NCI-H524 (cell line): ENCODE measurements at places on chromosomes 2 and 18.
A peak's percentile ranks its signal among the peaks of the same experiment; 100 is the strongest.

GRCh38 chr2:199382091-199382490, 75.6 kb downstream of the SATB2 start:
- no peak for DNase-seq

DNA sequence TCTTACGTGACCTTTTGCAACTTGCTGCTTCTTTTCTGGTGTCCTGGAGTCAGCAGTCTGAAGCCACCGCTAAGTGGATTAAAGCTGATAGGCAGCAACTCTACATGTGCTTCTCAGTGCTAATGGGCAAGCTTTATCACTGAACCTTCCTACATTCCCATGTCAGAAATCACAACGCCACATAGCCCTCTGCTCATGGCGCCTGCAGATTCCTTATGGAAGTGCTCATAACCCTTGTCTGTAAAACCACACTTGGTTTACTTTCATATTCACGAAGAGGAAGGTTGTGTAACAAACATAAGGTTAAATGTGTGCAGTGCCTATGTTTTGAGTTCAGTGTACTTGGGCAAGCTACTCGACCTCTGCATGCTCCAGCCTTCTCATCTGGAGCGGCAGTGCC, 319.8 kb downstream of the FBXO15 start:
- no peak for DNase-seq

DNA sequence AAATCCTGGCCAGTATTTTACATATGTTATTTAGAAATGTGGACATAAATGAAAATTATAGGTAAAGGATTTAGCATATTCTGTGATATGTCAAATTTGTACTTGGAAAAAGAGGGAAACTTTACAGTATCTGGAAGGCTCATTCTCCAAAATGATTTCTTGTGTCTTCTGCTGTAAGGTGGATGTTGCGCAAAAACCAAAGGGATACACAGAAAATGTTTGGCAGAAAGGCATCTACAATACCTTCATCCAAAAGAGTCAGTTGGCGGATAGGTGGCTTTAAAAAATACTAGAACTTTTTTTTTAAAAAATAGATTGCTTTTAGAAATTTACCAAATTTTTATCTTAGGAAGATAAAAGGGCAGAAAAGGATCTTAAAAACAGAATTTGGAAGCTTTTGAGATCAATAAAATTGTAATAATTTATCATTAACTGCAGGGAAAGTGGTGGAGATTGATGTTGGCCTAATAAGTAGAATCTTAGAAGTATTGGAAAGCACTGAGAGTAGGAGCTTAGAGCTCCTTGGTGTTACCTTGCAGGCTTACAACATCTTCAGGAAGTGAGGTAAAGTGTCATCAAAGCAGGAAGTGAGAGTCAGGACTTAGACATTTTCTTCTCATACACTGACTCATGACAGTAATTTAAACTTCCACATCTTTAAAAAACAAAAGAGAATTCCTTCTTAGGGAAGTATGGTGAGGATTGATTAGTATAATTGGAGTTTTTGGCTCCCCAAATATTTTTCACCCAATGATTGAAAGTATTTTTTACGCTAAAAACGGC, 2.1 kb downstream of the NABP1 start:
- DNase-seq, result no peak

DNA sequence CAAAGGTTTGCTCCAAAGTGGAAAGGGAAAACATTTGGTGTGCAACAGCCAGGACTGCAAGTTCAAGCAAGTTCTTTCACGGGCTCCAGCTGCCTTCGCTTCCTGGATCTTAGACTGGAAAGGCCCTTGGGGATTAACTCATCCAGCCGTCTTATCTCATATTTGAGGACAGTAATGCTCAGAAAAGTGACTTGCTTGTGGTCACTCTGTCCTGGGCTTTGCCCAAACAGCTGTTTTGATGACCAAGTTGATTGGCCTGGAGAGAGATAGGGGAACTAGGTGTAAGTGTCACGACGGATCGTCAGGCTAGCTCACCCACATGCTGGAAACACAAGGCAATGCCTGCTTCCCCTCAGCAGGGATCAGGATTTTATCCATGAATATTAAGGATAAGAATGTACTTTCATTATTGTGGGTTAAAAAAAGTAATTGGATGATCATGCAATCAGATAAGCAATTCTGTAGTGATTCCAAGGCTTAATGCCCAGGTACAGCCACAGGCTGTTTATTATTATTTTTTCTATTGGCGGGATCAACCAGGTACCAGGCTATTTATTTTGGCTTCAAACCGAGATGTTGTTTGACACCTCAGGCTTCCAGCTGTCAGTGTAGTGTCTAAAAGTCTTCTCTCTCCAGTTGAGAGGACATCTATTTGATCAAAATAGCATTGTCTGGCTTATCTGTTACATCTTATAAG, 162.5 kb upstream of the EPAS1 start:
- DNase-seq, result peak; percentile 11

DNA sequence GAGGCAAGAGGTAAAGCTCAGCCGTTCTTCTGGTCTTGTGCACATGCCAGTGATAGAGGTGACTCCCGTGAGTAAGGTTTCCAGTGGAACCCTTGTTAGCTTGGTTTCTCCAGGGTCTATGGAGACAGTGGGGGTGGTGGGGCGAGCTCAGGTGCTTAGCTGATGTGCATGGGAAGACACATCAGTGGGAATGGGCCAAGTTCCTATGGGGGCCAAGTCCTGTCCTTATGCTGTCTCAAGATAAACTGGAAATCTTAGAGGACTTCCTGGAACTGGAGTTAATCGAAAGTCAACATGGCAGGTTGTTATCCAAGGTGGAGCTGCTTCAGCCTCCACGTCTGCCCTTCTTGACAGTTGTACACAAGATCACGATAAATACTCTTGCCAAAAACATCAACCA, 130.1 kb upstream of the TMEM18 start:
- no peak for DNase-seq

GRCh38 chr2:78757640-78758039, 267.9 kb upstream of the REG3G start:
- DNase-seq, result no peak

DNA sequence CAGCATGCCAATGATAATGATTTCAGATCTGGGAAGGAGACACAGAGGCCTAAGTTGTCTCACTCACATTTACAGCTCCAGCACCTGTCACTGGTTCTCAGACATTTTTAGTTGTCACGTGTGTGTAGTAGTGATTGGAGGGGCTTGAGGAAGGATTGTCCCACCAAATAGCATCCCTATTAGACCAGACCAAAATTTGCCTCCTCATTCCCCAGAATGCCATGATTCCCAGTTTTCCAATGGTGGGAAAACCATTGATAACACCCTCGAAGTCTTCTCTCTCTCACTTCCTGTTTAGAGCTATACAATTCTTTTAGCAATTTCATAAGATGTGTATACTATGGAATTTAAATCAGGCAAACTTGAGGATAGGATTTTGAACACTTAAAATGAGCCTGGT, 52.5 kb downstream of the CCDC141 start:
- no peak for DNase-seq

GRCh38 chr2:172062402-172063004, 22.8 kb upstream of the DLX1 start:
- no peak for DNase-seq

DNA sequence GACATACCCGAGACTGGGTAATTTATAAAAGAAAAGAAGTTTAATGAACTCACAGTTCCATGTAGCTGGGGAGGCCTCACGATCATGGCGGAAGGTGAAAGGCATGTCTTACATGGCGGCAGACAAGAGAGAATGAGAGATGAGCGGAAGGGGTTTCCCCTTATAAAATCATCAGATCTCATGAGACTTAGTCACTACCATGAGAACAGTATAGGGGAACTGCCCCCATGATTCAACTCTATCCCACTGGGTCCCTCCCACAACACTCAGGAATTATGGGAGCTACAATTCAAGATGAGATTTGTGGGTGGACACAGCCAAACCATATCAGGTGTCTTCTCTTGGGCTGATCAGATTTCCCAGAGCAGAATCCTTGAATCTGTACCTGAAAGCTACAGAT, 617.3 kb upstream of the ID2 start:
- DNase-seq, result no peak

DNA sequence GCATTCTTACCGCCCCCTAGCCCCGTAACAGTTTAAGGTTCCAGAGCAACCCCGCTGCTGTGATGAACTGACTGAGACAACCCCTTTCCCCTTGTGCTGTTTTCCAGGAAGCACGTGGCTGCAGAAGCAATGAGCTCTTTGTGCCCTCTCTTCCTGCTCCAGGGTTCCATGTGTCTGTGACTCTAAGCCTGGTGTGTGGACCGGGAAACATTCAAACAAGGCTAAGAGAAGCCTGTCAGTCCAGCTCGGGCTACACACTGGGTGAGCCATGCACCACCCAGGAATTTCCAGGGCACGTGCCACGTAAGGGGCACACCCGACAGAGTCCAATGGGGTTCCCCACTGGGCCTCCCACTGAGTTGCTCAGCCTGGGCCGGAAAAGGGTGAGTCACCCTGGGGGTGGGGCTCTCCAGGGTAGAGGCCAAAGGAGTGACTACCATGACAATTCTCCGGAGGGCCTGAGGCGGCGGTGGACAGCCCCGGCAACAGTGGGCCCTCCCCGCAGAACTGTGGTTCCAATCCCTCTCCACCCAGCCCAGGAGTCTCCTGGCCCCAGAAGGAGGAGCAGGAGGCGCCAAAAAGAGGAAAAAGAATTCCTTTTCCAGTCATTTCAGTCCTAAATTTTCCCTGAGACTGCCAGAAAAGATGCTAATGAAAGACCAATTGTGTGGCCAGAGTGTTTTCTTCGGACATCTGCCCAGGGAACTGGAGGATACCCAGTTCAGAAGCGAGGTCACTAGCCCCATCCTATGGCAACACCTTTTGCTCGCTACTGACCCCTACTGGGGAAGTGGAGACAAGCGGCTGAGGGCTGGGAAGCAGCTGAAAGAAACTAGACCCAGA, 157.8 kb upstream of the SLC1A4 start:
- peak; percentile 19 for DNase-seq

DNA sequence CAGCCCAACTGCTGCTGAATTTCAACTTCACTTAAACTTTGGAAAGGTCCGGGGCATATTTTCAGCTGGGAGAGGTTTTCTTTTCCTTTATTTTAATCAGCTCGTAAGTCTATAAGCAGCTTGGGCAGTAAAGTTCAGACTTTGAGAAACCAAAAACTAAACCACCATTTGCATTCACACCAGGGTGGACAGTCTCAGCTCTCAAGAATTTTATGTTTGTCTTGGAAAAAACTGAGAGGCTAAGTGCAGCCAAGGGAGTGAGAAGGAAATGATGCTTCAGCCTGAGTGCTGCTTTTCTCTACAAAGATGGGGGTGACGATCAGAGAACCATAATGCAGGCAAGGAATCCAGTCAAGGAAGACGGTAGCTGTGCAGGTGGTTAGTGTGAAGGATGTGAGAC, 30.2 kb downstream of the MCFD2 start:
- DNase-seq, result no peak

DNA sequence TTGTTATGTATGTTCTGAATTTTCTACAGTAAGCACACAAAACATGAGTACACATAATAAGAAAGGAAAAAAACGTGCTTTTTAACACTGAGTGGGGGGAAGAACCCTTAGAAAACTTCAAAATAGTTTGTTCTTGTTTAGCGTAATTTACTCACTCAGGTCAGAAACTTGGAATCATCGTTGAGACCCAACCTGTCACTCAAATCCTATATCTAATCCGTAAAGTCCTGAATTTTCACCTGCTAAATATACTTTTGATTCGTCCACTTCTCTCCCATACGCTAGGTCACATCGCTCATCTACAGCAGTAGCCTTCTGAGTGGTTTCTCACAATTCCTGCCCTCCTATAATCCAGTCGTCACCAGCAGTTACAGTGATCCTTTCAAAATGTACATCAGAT, 767 bp downstream of the TPRKB start:
- no peak for DNase-seq

DNA sequence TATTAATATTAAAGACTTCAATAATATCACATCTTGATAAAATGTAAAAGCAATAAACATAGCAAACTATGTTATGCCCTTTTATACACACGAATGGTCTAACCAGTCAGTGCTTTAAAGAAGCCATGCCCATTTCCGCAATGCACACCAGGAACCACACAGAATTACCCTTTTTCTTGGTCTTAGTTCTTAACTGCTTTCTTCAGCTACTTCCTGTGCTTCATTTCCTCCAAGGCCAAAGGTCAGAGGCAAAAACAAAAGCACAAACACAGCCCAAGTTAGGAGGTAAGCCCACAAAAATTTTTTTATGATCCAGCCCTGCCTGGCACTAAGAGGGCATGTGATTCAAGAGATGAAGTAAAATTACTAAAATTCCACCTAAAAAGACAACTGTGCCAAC, 267.2 kb downstream of the FBXO15 start:
- no peak for DNase-seq

- no peak for DNase-seq
These were observed 185.2 kb upstream of the EPC2 start for GRCh38 chr2:148459377-148459778.

GRCh38 chr18:24414349-24415003, 12.0 kb upstream of the IMPACT start:
- DNase-seq, result no peak

GRCh38 chr2:27370816-27371620, 602 bp downstream of the SNX17 start:
- DNase-seq, result peak; percentile 44
